ENCODE measurements at places on chromosomes 13 and 19.

DNA sequence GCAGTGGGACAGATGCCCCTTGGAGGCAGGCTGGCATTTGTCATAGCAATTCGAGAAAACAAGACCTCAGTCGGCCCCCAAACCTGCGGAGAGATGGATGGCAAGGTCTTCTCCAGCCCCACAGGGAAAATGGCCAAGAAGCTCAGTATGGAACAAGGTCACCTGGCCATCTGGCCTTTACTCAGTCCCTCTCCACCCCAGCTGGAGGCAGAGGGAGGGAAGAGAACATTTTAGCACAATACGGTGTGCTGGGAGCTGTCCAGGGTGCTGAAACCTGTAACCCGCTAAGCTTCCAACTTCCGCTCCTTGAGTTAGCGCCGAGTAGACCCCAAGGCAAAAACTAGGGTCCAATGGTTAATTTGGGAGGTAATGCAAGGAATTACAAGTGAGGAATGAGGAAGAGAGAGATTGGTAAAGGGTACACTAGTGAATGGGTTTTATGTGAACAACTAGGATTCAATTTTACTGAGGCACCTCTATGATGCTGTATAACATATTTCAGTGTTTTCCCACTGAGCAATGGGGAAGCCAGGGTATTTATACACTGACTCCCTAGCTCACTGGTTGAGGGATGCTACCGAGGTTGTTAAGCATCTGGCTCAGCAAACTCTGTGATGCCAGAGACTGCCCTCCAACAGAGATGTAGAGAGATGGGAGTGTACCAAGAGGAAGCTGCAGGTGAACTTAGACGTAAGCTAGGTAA is 64.3 kb downstream of the CACNA1A start:
- DNase-seq, result no peak

GRCh38 chr19:10661946-10662345 is 7.8 kb downstream of the ILF3 start:
- DNase-seq, result no peak

GRCh38 chr19:22882797-22883196 is 50.7 kb downstream of the ZNF723 start:
- DNase-seq, result peak; percentile 20

- no peak for DNase-seq
Measured at GRCh38 chr19:49125025-49125731, 5.8 kb downstream of the PPFIA3 start.

DNA sequence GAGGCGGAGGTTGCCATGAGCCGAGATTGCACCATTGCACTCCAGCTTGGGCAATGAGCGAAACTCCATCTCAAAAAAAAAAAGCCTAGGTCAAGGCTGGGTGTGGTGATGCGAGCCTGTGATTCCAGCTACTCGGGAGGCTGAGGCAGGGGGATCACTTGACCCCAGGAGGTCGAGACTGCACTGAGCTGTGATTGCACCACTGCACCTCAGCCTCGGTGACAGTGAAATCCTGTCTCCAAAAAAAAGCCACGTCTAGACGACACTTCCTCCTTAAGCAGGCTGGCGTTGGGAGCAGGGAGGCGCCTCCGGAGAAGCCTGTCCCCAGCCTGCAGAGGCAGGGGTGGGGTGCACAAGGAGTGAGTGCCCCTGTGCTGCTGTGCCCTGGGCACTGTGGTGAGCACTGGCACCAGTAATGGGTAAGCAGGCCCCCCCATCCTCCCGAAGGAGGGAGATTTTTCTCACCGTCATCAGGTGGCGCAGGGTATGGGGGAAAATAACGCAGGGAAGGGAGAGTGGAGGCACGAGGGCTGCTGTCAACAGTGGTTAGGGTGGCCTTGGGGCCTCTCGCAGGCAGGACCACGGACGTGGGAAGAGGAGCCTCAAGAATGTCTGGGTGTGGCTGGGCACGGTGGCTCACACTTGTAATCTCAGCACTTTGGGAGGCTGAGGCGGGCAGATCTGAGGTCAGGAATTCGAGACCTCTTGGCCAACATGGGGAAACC is 706 bp downstream of the P2RY11 start:
- DNase-seq, result no peak

DNA sequence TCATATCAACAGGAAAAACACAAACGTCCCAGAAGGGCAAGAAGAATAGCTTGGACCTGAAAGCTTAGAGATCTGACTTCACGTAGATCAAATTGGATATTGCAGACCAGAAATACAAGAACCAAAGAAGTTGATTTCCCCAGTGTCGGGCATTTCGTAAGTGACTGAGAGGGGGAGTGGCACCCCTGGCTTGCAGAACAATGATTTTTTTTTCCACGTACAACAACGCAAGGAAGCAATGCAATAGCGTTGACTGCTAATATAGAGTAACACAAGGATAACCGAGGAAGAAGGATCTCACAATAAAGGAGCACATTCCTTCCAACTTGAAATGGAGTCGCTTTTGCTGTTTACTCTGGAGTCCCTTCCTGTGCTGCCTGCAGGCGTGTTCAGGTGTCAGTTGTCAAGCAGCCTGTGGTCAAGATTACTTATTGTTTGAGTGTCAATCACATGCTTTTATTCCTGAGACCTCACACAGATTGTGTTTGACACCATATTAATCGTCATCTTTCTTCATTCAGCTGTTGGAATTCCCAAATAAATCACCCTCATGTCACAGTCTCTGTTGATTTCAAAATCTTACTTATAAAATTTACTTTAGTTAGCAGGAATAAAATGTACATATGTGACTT is 139.4 kb downstream of the FREM2 start:
- no peak for DNase-seq

- no peak for DNase-seq
Measured at GRCh38 chr19:46896076-46896794, 35.4 kb downstream of the ARHGAP35 start.

DNA sequence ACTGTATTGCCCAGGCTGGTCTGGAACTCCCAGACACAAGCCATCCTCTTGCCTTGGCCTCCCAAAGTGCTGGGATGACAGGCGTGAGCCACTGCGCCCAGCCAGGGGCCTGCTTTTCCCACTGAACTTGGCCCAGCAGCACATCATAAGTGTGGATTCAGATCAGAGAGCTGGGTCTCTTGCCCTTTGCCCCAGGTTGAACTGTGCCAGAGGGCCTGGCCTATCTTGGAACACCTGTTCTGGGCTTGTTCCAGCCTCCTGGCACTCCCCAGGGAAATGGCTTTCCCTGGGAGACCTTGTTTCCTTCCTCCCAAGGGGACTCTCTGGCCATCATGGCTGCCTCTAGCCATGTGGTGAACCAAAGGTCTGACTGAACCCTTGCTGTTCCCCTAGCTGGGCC is 3.4 kb downstream of the CC2D1A start:
- DNase-seq, result no peak

DNA sequence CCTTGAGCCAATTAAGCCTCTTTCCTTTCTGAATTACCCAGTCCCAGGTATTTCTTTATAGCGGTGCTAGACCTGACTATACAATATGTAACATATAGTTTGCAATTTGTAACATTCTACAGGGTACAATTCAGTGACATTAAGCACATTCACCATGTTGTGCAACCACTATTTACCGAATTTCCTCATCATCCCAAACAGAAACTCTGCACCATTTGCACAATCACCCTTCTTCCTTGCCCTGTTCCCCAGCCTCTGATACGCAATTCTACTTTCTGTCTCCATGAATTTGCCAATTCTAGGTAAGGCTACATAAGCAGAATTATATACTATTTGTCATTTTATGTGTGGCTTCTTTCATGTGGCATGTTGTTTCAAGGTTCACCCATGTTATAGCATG is 13.7 kb upstream of the SIGLEC10 start:
- DNase-seq, result no peak

DNA sequence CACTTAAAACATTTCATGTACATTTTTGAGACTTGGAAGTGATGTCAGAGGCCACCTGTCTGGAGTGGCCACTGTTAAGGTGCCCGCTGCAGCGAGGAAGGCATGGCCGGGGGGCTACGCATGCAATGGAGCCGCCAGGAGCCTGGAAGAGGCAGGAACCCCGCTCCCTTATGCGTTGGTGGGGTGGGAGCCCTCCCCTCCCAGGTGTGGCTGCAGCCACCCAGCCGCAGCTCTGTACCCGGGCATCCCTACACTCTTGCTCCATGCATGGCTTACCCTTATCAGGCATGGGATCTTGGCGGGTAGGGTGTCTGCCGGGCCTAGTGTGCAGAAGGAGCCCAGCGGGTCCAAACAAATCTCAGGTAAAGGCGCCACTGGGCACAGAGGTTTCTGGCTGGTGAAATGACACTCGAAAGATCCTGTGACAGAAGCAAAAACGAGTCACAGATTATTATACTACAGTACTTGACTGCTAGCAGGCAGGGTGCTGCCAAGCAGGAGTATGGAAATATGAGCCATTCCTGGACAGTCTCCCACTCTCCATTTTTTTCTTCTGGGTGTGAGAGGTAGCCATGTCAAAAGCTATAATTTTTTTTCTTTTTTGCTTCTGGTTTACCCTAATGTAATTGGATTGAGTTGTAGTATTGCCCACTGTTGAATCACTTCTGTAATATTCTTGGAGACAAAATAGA is 1606.3 kb upstream of the MIR17HG start:
- DNase-seq, result no peak

Measured in DMS 273 treated with DMSO at 0.1 percent for 48 hours (cell line).